GM04503 (cell line): ENCODE measurements at places on chromosomes 7 and 10.
A peak's percentile ranks its signal among the peaks of the same experiment; 100 is the strongest.

DNA sequence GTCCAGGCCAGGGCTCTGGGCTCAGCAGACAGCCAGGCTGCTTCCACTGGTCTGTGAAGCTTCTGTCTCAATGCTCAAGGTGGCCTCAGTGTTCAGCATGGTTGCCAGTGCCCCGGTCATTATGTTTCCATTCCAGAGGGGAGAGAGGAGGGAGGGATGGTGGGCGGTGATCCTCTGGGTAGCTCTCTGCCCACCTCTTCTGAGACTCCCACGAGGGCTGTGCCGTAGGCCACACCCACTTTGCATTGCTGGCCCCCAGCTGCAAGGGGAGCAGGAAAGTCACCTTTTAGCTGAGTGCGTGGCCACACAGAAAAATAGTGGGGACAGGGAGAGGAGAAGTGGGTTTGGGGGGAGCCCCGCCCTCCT is 42.5 kb downstream of the FOXK1 start:
- DNase-seq, result no peak

DNA sequence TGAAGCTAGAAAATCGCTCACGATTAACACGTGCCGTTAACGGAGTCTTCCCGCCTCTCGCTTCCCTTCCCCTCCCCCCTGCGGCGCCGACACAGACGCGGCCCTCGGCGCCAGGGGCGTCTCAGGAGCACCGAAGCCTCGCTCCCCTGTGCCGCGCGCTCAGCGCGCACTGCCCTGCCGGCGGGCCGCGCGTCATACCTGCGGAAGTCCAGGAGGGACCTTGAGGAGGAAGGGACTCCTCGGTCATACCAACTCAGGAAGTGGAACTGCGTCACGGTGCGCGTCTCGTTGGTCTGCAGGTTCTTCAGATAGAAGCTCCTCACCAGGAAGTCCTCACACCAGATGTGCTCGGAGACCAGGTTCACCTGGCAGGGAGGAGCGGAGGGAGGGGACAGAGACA is 239.6 kb downstream of the DNAJB6 start:
- no peak for DNase-seq

DNA sequence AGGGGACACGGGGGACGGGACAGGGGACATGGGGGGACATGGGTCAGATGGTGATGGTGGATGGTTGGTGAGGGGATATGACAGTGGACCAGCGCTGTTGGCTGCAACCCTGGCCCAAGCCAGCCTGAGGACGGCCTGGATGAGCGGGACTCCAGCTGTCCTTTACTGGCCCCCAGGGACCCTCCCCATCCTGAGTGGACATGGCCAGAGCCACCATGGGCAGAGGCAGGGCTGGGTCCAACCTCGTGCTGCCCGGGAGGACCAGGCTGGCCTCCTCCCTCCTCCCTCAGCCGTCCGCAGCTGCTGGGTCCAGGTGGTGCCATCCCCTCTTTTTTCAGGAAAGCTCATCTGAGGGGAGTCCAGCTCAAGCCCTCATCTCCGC is 30.4 kb downstream of the GET4 start:
- no peak for DNase-seq

DNA sequence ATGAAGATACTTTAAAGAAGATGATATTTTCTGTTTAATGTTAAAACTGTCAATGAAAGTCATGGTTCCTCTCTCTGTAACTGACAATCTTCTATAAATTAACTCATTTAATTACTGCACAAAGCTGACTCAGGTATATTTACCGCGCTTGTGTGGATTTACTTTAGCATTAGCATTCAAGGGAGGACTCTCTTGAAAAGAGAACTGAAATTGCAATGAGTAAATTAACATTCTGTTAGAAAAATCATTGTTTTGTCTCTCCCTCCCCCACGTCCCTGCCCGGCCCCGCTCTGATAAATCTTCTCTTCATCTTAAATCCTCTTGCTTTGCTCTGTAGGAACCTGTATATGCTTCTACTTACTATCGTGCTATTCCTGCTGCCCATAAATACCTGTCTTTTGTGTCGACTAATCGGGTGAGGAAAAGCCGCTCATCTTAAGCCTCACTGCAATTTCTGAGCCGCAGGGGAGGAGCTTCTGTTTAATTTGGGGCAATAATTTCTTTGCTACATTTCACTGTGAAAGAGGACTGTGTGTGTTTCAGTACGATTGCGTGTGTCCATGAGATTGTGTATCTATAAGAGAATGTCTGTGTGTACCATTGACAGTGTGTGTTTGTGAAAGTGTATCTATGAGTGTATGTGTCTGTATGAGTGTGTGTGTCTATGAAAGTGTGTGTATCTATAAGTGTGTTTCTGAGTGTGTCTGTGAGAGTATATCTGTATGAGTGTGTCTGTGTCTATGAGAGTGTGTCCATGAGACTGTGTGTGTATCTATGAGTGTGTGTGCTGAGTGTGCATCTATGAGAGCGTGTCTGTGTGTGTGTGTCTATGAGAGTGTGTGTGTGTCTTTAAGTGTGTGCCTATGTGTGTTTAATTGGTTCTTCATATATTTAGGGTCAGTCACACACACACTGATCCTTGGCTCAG is 46.5 kb upstream of the LYZL2 start:
- DNase-seq, result no peak

DNA sequence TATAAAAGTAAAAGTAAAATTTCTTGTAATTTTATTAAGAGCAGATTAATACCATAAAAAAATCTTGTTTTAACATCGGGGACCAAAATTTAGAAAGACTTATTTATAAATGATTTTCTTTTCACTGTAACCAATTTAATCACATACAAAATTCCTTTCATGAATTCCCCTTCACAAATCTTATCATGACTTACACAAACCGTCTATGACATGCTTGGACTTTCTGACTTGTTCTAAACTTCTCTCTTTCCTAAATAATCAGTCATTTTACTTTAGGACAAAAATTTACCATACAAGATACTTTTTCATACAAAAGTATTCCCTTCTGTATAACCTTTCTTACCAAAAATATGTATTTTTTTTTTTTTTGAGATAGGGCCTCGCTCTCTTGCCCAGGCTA is 9.3 kb downstream of the CROT start:
- no peak for DNase-seq

- DNase-seq, result no peak
Measured at GRCh38 chr10:79101560-79102497, 33.1 kb downstream of the ZMIZ1 start.

DNA sequence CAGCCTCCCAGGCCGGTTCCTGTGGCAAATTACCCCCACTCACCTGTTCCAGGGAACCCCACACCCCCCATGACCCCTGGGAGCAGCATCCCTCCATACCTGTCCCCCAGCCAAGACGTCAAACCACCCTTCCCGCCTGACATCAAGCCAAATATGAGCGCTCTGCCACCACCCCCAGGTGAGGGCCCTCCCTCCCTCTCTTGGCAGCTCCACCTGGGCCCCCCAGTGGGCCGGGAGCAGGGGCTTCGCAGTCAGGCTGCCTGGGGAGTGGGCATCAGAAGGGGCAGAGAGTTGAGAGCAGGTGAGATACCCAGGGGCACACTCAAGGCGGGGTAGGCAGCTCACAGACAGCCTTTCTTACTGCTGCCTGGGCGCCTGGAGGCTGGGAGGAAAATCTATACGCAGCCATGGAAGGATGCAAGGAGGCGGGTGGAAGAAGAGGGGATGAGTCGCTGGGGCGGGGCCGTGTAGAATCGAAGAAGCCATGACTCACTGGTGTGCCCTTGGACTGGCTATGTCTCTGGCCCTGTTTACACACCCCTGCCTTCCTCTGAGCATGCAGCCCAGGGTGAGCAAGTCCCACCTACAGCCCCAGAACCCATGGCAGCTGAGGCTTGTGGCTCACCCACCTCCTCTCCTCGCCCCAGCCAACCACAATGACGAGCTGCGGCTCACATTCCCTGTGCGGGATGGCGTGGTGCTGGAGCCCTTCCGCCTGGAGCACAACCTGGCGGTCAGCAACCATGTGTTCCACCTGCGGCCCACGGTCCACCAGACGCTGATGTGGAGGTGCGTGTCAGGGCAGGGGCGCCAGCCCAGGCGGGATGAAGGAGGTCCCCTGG is 48.6 kb upstream of the PPIF start:
- DNase-seq, result peak; percentile 76

- DNase-seq, result no peak
Measured at GRCh38 chr7:133770863-133771492, 356.2 kb upstream of the LRGUK start.

GRCh38 chr7:127751490-127752448 is 99.8 kb downstream of the SND1 start:
- DNase-seq, result peak; percentile 45

DNA sequence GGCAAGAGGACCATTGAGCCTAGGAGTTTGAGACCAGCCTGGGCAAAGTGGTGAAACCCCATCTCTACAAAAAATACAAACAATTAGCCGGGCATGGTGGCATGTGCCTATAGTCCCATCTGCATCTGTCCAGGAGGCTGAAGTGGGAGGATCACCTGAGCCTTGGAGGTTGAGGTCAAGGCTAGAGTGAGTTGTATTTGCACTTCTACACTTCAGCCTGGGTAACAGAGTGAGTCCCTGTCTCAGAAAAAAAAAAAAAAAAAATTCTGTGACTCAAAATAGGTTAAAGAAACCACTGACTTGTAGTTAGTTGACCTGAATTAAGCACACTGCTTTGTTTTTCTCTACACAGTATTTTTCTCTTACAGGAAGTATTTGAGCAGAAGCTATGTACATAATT is 74.4 kb downstream of the METTL2B start:
- DNase-seq, result no peak

DNA sequence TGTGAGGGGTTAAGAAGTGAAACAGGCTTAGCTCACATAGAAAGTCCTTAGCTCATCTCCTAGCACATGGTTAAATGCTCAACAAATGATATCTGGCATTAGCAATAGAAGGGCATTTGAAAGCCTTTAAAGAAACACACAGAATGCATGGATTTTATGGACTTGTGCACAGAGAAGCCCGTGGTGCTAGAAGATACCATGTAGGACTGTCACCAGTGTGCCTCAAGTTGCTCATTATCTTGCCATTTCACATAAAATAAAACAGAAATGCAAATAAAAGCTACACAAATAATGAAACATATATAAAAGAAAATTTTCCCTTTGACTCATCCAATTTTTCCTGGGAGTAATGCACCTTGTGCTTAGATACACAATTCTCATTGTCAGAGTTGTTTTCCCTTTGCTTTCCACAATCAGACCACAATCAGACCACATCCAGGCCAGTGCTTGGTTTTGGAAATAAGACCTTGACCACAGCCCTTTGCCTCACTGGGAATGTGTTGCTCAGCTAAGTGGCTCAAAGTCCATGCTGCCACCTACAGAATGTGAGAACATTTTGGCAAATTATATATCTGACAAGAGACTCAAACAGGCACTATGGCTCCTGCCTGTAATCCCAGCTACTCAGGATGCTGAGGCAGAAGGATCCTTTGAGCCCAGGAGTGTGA is 9.5 kb upstream of the WDR11 start:
- DNase-seq, result no peak

DNA sequence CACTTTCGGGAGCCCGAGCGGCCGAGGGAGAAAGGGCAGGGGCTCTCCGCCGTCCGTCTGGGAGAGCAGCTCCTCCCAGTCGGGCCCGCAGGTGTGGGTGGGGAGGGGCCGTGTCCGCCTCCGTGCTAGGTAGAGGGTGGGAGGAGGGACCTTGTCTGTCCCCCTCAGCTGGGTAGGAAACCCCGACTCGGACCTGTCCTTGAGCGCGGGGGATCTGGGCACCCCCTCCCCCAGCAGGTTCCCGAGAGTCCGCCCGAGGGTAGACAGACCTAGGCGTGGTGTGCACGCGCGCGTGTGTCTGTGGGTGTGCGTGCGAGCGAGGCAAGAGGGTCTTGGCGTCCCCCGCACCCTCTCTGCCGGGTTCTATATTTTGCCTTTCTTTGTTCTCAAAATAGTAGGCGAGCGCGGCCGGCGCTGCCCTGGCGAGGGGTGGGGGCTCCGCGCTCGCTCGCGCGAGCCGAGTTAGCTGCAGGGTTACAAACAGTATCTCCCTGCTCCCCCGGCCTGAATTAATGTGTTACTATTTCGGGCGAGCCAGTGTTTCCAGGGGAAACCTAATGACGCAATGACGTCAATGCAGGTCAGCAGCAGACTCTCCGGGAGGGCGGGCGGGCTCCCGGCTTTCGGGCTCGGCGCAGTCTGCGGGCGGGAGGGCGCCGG is 73.9 kb upstream of the LEP start:
- no peak for DNase-seq

GRCh38 chr10:4775808-4776207 is 50.2 kb upstream of the AKR1E2 start:
- DNase-seq, result peak; percentile 87

DNA sequence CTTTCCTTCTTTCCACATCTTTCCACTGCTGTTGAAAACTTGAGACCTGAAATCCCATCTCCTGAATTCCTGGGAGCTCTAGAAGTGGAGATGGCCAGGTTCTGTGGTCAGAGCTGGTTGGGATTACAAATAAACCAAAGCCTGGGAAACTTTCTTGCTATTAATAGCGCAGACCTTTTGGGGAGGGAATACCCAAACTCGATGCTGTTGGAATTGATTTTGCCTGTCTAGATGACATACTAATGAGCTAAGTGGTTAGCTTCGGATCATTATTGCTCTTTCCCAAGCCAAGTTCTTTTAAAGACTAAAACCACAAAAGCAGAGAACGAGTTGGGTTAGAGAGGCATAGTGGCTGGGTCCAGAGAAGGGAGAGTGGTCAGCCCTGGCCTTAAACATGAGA is 76.6 kb downstream of the TCF7L2 start:
- peak; percentile 81 for DNase-seq

- DNase-seq, result no peak
Measured at GRCh38 chr10:29680091-29680490, 45.3 kb upstream of the SVIL start.
